ENCODE measurements at places on chromosomes 5 and 9. TPM values are rescaled to one million over a fixed set of nuclear protein-coding genes. Genes with fewer than 3 reads are reported as not detected.

The GPX8 gene
- not detected for total RNA-seq

The PTPN3 gene
- total RNA-seq = not detected

The PCDHB2 gene
- 1.3 TPM for total RNA-seq

The FOXD4 gene
- 0.35 TPM for total RNA-seq

The GPR21 gene
- total RNA-seq = 2.3 TPM

The NR5A1 gene
- total RNA-seq = not detected

The DEPDC1B gene
- total RNA-seq = 0.70 TPM

The FGF18 gene
- 0.17 TPM for total RNA-seq

The C5orf52 gene
- total RNA-seq = not detected

The NUP214 gene
- 72.1 TPM for total RNA-seq

The CDC25C gene
- total RNA-seq = not detected

The ELOVL7 gene
- total RNA-seq = not detected

The IRX2 gene
- total RNA-seq = not detected

The IL5 gene
- not detected for total RNA-seq

The PCDHGB6 gene
- 0.26 TPM for total RNA-seq

The MUSK gene
- not detected for total RNA-seq

The TAF1L gene
- total RNA-seq = 0.06 TPM

The PROB1 gene
- 1.2 TPM for total RNA-seq

The GARIN3 gene
- total RNA-seq = not detected

The NOXA1 gene
- total RNA-seq = 5.6 TPM

The SPRY4 gene
- not detected for total RNA-seq

The SYNPO gene
- total RNA-seq = 0.06 TPM

The NUTM2G gene
- total RNA-seq = not detected

The FYB1 gene
- total RNA-seq = 596 TPM

The AK1 gene
- 62.7 TPM for total RNA-seq

The PDLIM4 gene
- total RNA-seq = not detected

The SPINK6 gene
- not detected for total RNA-seq

The OMD gene
- total RNA-seq = not detected

The NEUROG1 gene
- total RNA-seq = not detected

The GNA14 gene
- total RNA-seq = not detected

The PGM5 gene
- total RNA-seq = not detected

The TRPM6 gene
- not detected for total RNA-seq

The SOHLH1 gene
- not detected for total RNA-seq

The INSL4 gene
- total RNA-seq = not detected

The KLF4 gene
- total RNA-seq = 0.19 TPM

The TMEM174 gene
- not detected for total RNA-seq

The LRRC19 gene
- not detected for total RNA-seq

The ARID3C gene
- not detected for total RNA-seq

The FSD1L gene
- total RNA-seq = 1.6 TPM

The BHMT2 gene
- total RNA-seq = not detected

The C5orf58 gene
- total RNA-seq = not detected

The PCDHGA6 gene
- 0.76 TPM for total RNA-seq

The GCNT4 gene
- 30.8 TPM for total RNA-seq

The NME5 gene
- not detected for total RNA-seq

The SREK1IP1 gene
- 20.2 TPM for total RNA-seq

All from CD4-positive, alpha-beta memory T cell (primary cell).